Pericardium fibroblast (primary cell): ENCODE measurements at places on chromosomes 2 and 18. TPM values are rescaled to one million over a fixed set of nuclear protein-coding genes. Genes with fewer than 3 reads are reported as not detected.

Gene FASTKD2
- total RNA-seq: 12.0 and 17.2 TPM in 2 replicates

Gene ZNF892
- 1.9 and 2.8 TPM in 2 replicates for total RNA-seq

Gene SOX11
- total RNA-seq: 0.12 and 2.1 TPM in 2 replicates

Gene CLEC4F
- total RNA-seq: not detected in 2 replicates

Gene AQP4
- total RNA-seq: not detected in 2 replicates

Gene EPB41L3
- total RNA-seq: 32.8 and 49.5 TPM in 2 replicates

Gene CGREF1
- 9.0 and 10.2 TPM in 2 replicates for total RNA-seq

Gene RGPD4
- not detected in 2 replicates for total RNA-seq

Gene RSAD2
- total RNA-seq: not detected in 2 replicates

Gene NR4A2
- total RNA-seq: 0.47 and 0.68 TPM in 2 replicates

Gene ITM2C
- total RNA-seq: 127 and 220 TPM in 2 replicates

Gene EFEMP1
- 897 and 2,350 TPM in 2 replicates for total RNA-seq
